ENCODE measurements at places on chromosomes 3 and 15.

DNA sequence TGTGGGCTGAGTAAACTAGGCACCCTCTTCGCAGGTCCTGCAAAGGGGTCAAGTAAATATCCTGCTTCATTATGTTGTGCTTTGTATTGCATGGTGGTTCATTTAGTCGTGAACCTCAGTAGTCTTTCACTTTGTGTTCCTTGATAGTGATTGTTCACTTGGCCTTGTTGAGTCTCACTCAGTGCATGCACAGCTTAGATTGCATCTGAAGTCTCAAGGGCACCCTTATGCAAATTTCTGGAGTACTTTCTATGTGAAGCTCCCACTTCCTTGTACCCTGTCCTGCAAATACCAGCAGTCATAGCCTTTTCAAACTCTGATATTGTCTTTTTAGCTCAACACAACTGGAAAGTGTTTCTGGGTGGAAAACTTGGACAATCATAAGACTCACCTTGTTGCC is 519.2 kb downstream of the NAALADL2 start:
- DNase-seq = no peak

- DNase-seq = no peak
These were observed 265.9 kb downstream of the OCA2 start for GRCh38 chr15:27833178-27833577.

DNA sequence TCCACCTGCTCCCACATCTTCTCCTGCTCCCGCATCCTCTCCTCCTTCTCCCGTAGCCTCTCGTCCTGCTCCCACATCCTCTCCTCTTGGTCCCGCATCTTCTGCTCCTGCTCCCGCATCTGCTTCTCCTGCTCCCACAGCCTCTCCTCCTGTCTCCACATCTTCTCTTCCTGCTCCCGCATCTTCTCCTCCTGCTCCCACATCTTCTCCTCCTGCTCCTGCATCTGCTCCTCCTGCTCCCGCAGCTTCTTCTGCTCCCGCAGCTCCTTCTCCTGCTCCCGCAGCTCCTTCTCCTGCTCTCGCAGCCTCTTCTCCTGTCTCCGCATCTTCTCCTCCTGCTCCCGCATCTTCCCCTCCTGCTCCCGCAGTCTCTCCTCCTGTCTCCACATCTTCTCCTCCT is 5.8 kb downstream of the GOLGA6L2 start:
- no peak for DNase-seq

- DNase-seq = no peak
These were observed 698 bp downstream of the IL1RAP start for GRCh38 chr3:190514413-190515153.

GRCh38 chr3:139157161-139157932 is 112.7 kb upstream of the PRR23C start:
- no peak for DNase-seq

DNA sequence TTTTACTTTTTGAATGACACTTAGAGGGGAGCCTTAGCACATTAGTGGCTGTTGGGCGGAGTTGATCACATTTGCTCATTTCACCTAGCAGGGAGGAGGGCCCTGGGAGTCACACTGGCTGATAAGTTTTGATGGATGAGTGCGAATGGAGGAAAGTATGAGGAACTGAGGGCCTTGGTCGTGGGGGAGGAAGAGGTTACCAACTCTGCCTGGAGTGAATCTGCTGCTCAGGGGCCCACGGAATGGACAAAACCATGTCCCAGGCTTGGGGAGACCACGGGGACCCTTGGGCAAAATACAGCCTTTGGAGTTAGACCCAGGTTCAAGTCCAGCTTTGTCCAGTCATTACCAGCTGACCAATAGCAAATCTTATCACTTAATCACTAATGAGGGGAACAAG is 5.1 kb upstream of the FLNB start:
- DNase-seq = no peak

- DNase-seq = no peak
These were observed 7.4 kb downstream of the A4GNT start for GRCh38 chr3:138124706-138125355.

- DNase-seq = no peak
These were observed 36.9 kb upstream of the FILIP1L start for GRCh38 chr3:100151024-100151707.

DNA sequence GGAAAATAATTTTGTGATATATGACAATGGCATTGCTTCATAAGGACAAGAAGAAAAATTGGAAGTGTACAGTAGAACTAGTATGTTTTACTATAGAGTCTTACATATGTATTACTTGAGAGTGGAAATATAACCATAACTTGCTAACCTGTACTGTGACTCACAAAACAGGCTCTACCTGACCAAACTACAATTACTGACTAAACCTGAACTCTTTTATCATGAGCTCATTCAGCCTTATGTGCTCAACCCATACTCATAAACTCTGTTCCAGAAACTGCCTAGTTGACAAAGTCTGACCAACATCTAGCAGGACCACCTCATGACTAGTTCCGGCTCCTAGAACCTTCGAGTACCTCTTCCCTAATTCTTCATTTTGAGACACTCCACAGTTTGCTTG is 6.3 kb downstream of the CDIN1 start:
- no peak for DNase-seq

DNA sequence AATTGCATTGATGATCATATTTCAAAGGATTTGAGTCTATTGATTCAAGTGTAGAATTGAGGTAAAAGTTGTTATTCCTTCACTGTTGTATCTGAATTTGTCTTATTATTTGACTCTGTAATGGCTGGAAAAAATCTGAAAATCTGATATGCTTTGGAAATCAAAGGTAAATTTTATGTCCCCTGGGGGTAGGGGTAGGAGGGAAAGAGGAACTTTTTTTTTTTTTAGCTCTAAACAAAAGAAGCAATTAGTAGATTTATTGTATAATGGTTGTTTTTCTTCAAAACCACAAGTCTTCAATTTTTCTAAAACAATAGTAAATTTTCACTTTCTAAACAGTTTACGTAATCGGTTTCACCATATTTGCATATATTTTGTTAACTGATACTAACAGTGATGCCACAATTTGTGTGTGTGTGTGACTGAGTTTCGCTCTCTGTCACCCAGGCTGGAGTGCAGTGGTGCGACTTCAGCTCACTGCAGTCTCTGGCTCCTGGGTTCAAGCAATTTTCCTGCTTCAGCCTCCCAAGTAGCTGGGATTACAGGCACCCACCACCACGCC is 91.7 kb upstream of the GOLGA6L4 start:
- DNase-seq = no peak

DNA sequence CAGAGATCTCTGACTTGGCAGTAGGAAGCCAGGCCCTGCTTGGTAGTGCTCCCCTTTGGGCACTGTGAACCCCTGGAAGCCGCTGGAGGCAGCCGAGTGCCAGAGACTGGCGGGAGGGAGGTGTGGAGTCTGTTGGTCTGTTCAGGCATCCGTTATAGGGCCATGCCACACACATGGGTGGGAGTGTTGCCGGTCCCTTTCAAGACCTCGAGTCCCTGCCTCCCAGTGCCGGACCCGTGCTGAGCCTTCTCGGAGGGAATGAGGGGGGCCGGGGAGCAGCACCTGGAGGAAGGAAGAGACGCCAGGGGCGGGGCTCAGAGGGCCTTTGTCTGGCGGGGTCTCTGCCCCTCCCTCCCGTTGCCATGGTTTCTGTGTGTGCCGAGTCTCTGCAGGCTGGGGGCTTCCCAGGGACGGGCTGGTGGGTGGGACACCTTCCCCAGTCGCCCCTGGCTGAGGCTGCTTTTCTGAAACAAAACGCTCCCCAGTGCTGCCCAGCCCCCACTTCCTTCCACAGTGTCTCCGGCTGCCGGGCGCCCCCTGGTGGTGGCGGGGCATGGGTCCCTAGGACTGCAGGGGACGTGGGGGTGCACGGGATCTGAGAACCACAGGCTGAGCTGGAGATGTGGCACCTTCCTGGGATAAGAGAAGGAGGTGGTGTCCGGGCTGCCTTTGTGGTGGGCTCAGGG is 10.0 kb downstream of the GNAI2 start:
- no peak for DNase-seq

DNA sequence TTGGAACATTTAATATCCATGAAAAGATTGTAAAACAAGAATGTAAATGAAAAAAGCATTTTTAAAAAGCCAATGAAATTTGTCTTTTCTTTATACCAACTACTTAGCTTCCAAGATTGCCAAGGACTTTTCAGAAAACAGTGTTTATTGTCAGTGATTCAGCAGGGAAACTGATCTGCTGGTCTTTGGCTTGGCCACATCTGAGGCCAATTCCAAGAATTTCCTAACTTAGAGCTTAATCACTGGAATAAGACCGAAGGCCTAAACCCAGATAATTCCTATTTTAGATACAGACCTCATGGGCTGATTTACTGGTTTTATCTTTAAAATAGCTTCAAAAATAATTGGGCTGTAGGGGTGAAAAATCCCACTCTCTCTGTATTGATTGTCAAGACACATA is 260.5 kb upstream of the RORA start:
- no peak for DNase-seq

- peak; percentile 82 for DNase-seq
These were observed 68.8 kb downstream of the CTNNB1 start for GRCh38 chr3:41267975-41268640.

GRCh38 chr3:160098926-160099626 is 110.4 kb downstream of the IL12A start:
- no peak for DNase-seq

GRCh38 chr3:25423780-25424588 is 4.1 kb upstream of the RARB start:
- DNase-seq = no peak

- DNase-seq = no peak
These were observed 291.5 kb upstream of the TBL1XR1 start for GRCh38 chr3:177488740-177489139.

DNA sequence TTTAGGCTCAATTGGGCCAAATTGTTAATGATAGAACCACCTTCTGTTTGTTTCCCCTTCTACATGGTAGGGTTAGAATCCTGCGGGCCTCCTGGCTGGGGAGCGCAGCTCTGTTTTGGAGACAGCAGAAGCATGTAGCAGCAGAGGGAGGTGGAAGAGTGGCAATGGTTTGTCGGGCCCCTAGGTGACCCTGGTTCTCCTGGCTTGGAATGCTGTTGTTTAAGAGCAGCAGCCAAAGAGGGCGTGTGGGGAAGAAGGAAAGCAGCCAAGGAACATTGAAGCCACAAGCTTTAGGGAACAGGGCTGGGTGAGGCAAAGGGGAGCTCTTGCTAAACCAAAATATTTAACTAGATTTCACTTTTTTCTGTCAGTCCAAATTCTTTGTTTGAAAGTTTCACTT is 213.7 kb upstream of the NR2E3 start:
- DNase-seq = no peak

DNA sequence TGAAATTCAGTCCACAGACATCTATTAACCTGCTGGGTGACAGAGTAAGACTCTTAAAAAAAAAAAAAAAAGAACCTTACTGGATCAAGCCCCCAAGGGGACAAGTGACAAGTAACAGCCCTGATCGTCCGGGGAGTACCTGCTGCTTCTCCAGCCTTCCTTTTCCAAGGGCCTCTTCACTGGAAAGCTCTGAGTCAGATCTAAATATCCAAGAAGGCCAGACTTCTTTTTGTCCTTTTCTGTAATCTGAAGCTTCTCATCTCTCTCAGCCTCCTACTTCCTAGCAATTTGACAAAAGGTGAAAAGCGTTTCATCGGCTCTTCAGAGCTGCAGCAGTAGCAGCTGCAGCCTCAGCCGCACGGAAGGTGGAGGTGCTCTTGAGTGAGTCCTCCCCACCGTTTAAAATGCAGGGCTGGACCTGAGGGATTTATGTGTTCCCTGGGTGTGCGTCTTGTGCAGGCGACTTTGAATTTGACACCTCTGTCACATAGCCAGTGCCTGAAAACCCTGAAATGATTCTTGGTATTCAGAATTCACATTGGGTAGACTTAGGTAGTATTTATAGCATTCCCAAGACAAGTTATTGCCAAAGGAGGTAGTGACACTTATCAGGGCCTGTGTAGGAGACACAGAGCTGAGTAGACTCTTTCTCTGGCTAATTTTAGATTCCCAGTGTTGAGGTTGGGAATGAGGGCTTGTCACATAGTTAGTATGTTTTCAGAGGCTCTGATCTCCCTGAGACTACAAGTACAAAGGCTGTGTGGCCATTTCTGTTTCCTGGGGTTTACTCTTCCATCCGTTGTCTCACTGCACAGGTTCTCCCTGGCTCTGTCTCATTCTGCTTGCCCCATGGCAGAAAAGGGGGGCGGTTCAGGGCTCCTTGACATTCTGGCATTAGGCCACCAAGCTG is 291.2 kb upstream of the C2CD4B start:
- no peak for DNase-seq

DNA sequence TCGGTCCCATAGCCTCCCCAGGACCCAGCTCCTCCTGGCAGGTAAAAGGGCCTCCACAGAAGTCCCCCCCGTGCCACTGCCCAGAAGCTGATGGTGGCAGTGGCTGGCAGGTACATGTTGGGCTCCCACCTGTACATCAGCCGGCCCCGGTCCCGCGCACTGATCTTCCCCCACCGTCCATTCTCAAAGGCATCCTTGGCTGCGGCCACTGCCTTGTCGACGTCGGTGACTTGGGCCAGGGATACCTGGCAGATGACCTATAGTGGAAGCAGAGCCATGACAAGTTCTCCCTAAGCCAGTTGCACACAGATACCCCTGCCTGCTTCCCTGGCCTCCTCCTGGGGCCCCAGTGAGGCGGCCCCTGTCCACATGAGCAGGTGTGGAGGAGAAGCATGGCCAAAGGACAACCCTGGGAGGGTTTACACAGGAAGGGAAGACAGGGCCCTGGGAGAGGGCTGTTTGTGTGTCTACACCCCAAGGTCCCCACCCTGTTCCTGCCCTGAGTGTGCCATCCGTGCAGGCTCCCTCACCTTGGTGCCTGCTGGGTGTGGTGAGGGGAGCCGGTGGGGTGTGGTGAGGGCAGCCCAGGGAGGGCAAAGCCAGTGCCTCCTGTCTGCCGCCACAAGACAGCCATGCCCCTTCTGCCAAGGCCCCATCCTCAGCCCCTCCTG is 44.8 kb downstream of the ALDH1L1 start:
- DNase-seq = no peak

DNA sequence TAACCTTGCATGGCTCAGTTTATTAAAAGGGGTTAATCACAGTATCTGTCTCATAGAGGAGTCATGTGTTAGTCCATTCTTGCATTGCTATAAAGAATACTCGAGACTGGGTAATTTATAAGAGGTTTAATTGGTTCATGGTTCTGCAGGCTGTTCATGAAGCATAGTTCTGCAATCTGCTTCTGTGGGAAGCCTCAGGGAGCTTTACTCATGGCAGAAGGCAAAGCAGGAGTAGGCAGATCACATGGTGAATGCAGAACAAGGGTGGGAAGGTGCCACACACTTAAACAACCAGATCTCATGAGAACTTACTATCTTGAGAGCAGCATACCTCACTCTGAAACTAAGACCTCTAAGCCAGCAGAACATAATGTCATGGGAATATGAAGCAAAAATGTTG is 42.2 kb upstream of the PTX3 start:
- no peak for DNase-seq

DNA sequence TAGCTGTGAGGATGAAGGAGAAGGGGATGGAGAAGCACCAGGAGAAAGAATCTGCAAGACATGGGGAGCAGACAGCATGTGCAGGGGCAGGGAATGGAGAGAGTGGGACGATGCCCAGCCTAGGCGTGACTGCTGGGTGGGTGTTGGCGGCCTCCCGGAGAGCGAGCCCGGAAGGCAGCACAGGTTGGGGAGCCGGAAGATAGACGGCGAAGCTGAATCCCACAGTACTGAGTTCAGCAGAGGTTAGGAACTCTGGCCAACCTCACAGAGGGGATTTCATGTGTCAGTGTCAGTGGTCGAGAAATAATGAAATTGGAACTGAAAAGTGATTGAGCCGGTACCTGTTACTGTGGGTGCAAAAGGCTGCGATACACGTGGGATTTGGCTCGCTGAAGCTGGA is 55.2 kb downstream of the PXYLP1 start:
- no peak for DNase-seq
